Transverse colon (tissue), 4 donors: ENCODE measurements at places on chromosomes 6 and 20.
A peak's percentile ranks its signal among the peaks of the same experiment; 100 is the strongest.

GRCh38 chr6:49892280-49892679, 25.9 kb upstream of the CRISP1 start:
- no peak for DNase-seq

GRCh38 chr20:61748376-61748775, 317.3 kb downstream of the TAF4 start:
- no peak for DNase-seq

DNA sequence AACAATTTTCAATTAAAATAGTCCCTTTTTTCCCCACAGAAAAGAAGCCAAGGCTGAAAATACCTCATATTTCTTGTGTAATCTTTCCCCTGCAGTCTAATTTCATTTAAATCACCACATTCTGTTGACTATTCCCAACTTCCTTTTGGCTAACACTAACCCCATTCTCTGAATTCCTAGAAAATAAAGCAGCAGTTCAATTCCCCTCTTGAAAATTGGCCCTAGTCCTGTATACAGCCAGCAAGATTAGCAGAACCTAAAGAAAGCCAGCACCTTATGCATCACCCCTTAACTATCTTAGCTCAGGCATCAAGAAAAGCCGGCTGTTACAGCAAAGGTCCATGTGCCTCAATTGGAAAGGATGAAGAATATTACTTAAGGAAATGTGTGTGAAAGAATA, 69.7 kb downstream of the MDN1 start:
- DNase-seq: no peak

GRCh38 chr20:37454636-37455385, 66.2 kb upstream of the NNAT start:
- DNase-seq: no peak

GRCh38 chr20:49306903-49307620, 29.2 kb upstream of the ZNFX1 start:
- DNase-seq: no peak

- DNase-seq: no peak
These were observed at the start of gene SIRPG for GRCh38 chr20:1657556-1658334. TSS of gene SIRPG (minus strand) at chr20:1657779. CDS start at chr20:1657714, 65 bp downstream.

DNA sequence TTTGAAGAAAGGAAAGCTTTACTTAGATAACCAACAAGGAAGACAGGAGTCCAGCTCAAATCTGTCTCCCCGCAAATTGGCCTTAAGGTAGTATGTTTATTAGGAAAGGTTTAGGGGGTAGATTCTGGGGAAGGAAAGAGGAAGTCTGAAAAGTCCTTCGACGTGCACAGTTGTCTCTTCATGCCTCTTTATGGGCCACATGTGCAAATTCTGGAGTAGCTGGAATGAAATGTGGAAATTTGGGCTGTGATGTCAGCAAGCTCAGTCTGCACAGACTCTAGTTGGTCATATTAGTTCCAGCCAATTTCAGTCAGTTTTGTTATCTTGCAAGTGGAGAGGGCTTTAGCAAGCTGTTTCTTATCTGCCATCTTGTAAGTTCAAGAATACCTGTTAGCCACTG, 50.1 kb downstream of the NUP153 start:
- DNase-seq: no peak

DNA sequence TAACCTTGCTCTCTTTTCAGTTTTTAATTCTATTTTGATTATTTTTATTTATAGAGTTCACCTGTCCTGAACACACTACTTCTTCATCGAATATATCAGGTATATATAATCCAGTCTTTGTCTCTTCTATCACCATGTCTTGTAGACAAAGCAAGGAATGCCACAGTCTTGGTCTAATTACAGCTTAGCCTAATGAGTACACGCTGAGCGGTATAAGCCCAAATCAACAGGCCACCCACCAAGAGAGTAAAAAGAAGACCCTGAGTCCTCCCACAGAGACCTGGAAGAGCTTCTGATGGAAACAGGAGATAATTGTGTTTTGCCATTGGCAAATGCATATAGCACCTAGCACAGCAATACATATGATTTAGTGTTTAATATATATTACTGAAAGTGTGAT, 68.7 kb upstream of the TCF21 start:
- DNase-seq: no peak

- no peak for DNase-seq
These were observed 988.2 kb upstream of the MAP3K7 start for GRCh38 chr6:91575032-91575431.

- peak; percentile 12 for DNase-seq
These were observed 4.3 kb downstream of the MTCL3 start for GRCh38 chr6:127514773-127515227.

DNA sequence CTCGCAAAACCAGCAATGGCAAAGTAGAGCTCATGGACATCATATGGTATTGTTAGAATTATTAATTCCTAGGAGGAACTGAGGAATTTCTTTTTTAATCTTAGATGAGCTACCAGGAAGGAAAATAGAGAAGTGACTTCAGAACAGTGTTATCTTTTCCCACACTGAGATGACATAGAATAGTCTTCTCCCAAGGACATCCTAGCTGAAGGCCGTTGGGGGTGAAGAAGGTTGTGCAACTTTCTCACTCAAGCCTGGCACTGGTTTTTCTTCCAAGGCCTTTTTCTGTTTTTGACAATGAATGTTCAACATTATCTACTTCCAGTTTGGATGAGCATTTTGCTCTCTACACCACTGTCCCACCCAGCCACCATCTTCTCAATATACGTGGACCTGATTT, 35.8 kb upstream of the MAS1 start:
- DNase-seq: no peak

DNA sequence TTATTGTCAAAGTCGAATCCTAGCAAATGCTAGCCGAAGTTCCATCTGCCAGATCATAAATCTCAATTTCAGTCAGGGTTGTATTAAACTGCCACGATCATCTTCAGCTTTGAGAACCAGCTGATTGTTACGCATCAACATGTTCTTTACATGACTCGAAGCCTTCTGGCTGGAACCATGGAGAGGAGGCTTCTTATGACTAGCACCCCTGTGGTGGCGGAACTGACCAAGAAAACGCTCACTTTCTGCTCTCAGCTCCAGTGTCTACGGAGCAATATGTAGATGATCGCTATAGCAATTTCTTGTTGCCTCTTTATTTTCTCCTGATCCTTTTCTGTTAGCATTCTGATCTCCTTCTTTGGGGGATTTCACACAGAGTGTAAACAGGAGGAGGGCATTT, 479.4 kb upstream of the SLC35B3 start:
- DNase-seq: no peak

GRCh38 chr20:8425016-8425415, 292.9 kb downstream of the PLCB1 start:
- no peak for DNase-seq

DNA sequence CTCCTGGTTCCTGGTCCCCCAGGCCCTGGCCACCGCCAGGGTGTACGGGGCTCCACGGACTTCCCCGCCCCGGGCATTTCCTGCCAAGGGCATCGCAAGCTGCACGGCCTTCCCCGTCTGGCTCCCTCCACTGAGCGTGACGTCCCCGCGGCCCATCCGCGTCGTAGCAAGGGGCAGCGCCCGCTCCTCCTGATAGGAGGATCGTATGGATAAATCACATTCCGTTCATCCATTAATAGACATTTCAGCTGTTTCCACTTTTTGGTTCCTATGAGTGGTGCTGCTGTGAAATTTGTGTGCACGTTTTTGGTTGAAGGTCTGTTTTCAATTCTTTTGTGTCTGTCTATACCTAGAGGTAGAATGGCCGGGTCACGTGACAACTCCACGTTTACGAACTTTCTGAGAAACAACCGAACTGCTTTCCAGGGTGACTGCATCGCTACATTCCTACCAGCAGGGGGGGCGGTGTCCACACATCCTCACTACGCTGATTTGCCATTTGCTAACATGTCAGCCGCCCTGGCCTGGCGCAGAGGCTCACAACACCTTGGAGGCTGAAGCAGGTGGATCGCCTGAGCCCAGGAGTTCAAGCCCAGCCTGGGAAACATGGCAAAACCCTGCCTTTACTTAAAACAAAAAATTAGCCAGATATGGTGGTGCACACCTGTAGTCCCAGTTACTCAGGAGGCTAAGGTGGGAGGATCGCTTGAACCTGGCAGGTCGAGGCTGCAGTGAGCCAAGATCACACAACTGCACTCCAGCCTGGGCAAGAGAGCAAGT, 37.7 kb downstream of the KCNQ2 start:
- peak; percentile 52 for DNase-seq

- DNase-seq: no peak
These were observed 454.8 kb downstream of the PHF3 start for GRCh38 chr6:64090352-64090751.

DNA sequence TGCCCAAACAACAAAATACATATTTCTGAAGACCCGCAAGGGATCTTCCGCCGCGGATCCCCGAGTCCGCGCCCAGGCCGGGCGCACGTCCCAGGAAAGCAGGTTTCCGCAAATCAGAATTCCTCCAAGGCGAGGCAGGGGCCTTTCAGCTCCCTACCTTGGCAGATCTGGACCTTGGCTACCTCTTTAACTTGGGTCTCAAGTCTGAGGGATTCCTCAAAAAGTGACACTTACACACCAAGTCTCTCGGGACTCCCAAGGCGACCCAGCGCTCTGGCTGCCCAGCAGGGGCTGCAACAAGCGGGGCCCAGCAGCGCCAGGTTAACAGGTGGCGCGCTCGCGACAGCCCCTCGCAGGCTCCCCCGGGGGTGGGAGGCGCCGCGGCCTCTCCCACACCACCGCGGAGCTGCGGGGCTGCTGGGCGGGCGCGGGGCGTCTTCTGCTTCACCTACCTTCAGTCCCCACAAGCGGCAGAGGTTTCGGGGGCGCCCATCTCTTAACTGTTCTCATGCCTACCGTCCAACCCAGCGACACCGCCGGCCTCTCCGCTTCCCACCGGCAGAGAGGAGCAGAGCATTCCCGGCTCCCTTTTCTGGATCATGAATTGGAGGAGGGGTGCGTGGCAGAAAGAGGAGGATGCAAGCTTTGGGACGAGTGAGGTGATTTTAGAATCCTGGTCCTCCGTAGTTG, 414 bp downstream of the SIM1 start:
- DNase-seq: no peak

DNA sequence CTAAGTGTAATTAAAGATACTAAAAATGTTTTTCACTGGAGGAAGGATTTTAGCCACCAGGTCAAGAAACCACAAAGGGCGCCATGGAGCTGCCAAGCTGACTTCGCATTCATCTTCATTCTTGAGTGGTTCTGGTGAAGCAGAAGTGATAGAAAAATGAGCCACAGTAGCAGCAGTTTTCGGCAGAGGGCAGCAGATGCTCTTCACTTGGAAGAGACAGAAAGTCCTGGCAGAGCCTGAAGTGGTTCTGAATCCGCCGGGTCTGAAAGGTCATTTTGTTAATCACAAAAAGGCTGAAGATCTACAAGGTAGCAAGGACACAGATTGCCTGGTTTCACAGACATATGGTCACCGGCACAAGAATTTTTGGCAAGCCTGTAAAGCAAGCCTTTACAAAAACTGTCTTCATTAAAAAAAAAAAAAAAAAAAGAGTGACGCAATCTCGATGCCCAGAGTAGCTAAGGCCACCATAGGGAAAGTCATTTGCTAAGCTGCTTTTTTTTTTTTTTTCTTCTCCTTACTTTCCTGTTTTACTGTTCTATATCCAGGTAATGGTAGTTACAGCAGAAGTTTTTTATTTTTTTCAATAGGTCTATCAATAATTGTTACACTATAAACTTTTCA, 345.1 kb upstream of the AGPAT4 start:
- no peak for DNase-seq

GRCh38 chr6:138450445-138450844, 46.4 kb downstream of the HEBP2 start:
- no peak for DNase-seq

- DNase-seq: no peak
These were observed 91.1 kb upstream of the OPRM1 start for GRCh38 chr6:153947808-153948447.

- DNase-seq: no peak
These were observed 1.2 kb upstream of the SYNJ2 start for GRCh38 chr6:157980288-157981131.
